ENCODE measurements at places on chromosomes 1 and 21.

- no peak for DNase-seq
These were observed 180.9 kb downstream of the PRDM16 start for GRCh38 chr1:3249631-3250501.

DNA sequence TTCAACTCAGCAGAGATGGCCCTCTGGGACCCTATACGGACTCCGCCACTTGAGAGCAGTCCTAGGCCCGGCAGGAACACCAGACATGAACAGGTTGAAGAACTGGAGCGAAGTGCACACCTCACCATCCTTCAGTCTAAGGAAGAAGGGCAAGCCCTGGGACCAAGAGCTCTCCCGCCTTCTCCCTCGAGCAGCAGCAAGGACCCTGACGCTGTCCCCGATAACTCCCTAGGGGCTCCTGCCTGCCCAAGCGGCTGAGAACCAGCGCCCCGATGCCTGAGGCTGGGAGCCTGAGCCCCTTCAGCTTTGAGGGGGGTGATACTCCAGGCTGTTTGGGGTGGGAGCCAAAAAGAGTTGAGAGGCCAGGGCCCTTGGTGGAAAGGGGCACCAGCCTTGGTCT is 10.2 kb downstream of the TMEM81 start:
- DNase-seq, result no peak

GRCh38 chr1:212621043-212621948 is 12.7 kb downstream of the ATF3 start:
- DNase-seq, result no peak

- DNase-seq, result no peak
These were observed 47.9 kb upstream of the TSPAN2 start for GRCh38 chr1:115137191-115137590.

GRCh38 chr1:233151861-233152260 is 143.7 kb downstream of the PCNX2 start:
- DNase-seq, result no peak

DNA sequence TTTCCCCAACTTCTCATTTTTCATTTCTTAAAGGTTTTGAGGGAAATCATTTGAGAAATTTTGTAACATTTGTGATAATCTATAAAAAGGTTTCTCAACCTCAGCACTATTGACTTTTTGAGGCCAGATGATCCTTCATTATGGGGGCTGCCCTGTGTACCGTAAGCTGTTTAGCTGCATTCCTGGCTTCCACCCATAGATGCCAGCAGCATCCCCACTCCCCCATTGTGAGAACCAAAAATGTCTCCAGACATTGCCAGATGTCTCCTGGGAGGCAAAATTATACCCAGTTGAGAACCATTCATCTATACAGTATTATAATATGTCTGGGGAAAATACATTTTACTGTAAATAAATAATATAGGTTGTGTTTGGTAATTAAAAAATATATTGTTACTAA is 146.0 kb downstream of the PBX1 start:
- no peak for DNase-seq

DNA sequence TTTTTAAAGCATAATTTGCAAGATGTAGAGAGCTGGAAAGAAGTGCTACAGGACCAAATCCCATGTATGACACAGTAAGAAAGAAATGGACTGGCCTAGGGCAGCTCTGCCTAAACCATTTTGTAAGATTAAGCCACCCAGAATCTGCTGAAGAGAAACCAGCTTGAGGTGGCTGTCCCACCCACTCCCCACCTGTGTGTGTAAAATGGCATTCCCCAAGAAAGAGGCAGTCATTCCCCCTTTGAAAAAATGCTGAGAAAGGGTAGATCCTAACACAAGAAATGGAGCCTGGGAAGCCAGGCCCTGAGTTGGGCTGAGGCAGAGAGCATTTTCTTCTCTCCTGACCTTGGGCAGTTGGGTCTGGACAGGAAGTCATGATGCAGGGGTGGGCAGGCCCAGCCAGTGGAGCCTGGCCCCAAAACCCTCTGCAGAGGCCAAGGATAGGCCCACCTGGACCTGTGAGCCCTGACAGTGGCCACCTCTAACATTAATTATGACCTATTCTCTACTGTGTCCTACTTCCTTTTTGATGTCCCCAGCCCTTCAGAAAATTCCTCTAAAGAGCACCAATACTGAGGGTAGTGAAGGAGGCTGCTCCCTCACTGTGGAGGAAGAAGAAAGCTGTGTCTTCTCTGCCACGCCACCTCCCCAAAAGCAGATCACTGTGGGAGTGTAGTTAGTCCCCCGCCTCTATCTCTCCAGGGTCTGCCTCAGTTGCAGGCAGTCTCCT is 94.0 kb downstream of the EDEM3 start:
- DNase-seq, result no peak

GRCh38 chr1:101522486-101522885 is 285.7 kb downstream of the S1PR1 start:
- DNase-seq, result no peak

- peak; percentile 33 for DNase-seq
These were observed 756 bp downstream of the ANKRD13C start for GRCh38 chr1:70353601-70354331.

- no peak for DNase-seq
These were observed 247.1 kb downstream of the CHRM3 start for GRCh38 chr1:239633432-239633831.

- no peak for DNase-seq
These were observed 9.9 kb upstream of the LRRC39 start for GRCh38 chr1:100187912-100188311.

DNA sequence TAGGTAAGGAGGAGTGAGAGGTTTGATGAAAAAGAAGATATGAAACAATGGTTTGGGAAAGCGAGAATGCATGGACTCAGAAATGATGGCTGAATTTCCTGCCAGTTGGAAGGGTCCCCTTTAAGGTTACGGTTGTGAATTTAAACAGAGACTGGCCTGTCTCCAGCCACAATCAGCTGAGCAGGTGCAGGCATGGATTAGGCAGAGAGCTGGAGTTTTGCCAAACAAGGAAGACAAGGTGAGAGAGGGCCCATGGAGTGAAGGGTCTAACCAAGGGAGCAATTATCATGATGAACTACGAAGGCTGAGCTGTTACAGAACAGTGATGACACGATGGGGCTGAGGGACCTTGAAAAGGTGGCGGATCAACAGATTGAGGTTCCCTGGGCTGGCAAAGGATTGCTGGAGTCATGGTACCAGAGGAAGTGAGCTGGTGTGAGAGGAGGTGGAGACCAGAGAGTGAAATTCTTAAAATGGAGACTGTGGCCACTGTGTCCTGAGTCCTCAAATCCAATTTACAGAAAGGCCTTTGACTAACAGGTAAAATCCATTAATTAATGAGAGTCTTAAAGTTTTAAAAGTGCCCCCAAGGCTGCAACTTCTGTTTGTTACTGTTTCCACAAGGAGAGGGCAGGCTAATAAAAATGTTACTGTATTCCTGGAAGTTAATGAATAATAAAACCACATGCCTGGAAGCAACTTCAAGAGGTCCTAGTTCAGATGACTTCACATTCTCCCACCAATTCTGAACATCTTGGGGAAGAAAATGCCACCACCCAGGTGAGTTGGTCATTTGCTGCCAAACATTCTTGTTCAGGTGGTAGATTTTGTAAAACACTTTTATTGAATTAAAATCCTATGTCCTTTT is 41.5 kb downstream of the LHX9 start:
- no peak for DNase-seq

GRCh38 chr1:38812981-38813380 is 46.6 kb downstream of the RRAGC start:
- no peak for DNase-seq

- DNase-seq, result peak; percentile 64
These were observed 8.6 kb downstream of the HJV start for GRCh38 chr1:146012703-146013558.

- no peak for DNase-seq
These were observed 20.1 kb upstream of the S100A10 start for GRCh38 chr1:152013664-152014237.

GRCh38 chr1:223062177-223062576 is 80.9 kb downstream of the TLR5 start:
- DNase-seq, result no peak

DNA sequence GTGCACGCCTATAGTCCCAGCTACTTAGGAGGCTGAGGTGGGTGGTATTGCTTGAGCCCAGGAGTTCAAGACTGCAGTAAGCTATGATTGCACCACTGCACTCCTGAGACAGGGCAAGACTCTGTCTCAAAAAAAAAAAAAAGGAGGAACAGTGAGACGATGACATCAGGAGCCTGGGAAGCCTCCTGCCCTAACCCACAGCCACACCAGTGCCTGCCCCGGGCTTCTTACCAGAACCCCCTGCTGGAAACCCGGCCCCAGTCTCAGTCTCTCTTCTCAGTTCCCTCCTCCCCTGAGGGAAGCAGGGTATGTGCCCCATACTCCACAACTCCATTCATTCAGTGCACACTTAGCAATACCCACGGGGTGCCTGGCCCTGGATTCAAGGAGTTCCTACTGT is 9.1 kb downstream of the COL8A2 start:
- no peak for DNase-seq

DNA sequence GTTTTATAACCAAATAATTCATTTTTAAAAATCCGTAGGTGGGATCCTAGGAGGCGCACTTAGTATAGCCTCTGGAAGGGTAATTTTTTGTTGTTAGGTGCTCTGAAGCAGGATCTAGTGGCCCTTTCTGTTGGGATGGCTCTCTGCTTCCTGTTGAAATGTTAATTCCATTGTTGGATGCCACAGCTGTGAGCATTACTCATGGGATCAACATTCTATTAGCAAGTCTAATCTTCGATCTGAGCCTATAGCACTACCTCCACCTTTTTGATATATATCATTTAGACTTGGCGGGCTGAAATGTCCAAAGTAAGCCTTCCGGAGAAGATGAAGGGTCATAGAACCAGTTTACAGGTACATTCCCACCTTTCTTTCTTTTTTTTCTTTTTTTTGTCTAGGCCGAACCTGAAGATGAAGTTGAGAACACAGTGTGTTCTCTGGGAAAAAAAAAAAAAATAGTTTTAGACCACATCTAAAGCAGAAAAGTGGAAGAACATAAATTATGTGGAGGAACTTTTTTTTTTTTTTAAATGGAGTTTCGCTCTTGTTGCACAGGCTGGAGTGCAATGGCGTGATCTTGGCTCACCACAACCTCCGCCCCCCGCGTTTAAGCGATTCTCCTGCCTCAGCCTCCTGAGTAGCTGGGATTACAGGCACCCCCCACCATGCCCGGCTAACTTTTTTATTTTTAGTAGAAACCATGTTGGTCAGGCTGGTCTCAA is 1.4 kb downstream of the CXADR start:
- no peak for DNase-seq

DNA sequence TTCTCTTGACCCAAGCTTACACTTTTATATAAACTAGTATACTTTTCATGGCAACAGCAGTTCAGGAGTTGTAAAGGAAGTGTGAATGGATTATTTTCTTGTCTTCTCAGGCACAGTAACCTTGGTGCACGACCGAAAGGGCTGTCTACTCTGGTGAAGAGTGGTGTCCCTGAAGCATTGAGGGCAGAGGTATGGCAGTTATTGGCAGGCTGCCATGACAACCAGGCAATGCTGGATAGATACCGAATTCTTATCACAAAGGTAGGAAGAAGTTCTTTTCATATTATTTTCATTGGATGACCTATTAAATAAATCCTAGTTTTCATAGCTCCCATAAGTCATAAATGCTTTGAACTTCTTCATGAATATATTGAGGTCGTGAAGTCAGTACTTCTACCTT is 53.9 kb upstream of the GPR52 start:
- DNase-seq, result no peak

GRCh38 chr1:7145947-7146346 is 360.7 kb downstream of the CAMTA1 start:
- DNase-seq, result no peak

GRCh38 chr21:18646116-18646515 is 242.5 kb upstream of the TMPRSS15 start:
- DNase-seq, result no peak

- DNase-seq, result no peak
These were observed 28.7 kb downstream of the ACBD3 start for GRCh38 chr1:226157761-226158316.

- DNase-seq, result no peak
These were observed 165.8 kb downstream of the AK5 start for GRCh38 chr1:77447669-77448068.

Measured in H54 (cell line).